ENCODE measurements at places on chromosomes 13 and 19.

- no peak for DNase-seq
Measured at GRCh38 chr19:16327501-16327900, 2.9 kb downstream of the KLF2 start.

- no peak for DNase-seq
Measured at GRCh38 chr13:34025746-34026145, 207.8 kb downstream of the RFC3 start.

DNA sequence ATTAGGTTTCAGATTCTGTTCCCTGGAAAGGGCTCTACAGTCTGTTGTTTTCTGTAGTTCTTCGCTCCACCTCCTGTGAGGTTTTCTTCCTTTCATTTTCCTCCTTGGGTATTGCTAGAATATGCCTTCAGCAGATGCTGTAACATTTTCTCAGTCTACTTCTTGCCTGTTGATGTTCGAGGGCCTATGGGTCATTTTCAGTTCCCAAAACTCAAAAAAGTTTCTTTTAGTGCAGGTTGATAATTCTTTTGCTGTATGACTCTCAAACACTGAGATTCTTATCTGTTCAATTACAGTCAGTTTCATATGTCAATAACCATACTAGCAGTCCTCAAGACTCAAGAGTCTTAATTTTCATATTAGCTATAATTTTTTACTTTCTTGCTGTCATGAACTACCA is 268.3 kb downstream of the RFC3 start:
- no peak for DNase-seq

- DNase-seq = no peak
Measured at GRCh38 chr19:15587663-15588062, 27.4 kb upstream of the CYP4F8 start.

- DNase-seq = no peak
Measured at GRCh38 chr19:15859187-15859586, 38.7 kb downstream of the CYP4F2 start.

DNA sequence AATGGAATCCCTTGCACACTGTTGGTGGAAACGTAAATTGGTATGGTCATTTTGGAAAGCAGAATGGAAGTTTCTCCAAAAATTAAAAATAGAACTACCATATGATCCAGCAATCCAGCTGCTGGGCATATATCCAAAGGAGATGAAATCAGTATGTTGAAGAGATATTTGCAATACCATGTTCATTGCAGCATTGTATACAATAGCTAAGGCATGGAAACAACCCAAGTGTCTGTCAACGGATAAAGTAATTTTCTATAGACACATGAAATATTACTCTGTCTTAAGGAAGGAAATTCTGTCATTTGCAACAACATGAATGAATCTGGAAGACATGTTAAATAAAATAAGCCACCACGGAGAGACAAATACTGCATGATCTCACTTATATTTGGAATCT is 124.7 kb downstream of the GPC5 start:
- DNase-seq = no peak

- DNase-seq = no peak
Measured at GRCh38 chr13:55652657-55653056, 1488.1 kb upstream of the PRR20A start.

DNA sequence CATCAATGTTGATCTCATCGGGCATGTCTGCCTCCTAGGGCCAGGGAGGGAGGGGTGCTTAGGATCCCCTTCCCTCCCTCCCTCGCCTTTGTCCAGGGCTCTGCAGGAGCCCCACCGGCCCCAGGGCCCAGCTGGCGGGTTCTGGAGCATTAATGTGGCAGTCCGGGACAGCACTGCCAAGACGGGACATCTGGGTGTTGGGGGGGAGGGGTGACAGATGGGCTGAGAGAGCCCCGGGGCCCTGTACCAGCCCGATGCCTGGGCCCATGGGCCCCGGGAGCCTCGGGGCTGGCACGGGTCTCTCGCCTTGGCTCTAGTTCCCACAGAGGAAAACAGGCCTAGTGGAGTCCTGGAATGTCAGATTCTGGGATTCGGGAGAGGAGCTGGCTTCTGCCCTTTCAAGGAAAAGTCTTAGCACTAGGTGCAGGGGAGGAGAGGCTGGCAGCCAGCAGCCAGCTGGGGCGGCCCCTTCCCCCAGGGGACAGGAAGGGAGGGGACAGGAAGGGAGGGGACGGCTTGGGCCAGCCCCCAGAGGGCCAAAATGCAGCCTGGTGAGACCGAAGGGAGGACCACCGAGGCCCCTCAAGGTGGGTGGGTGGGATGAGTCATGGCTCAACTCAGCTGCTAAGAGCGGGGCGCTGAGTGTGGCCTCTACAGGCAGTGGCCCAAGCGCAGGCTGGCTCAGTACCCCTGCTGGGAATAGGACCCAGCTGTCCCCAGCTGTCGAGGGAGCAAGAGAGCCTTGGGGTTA is 3.1 kb downstream of the PPP1R14A start:
- DNase-seq = no peak

All from stimulated activated CD4-positive, alpha-beta T cell treated with anti-CD3 and anti-CD28 coated beads, Interleukin-2, amount 100 ng/mL, for 48 hours (primary cell).